ENCODE measurements at places on chromosomes 5 and 9.

DNA sequence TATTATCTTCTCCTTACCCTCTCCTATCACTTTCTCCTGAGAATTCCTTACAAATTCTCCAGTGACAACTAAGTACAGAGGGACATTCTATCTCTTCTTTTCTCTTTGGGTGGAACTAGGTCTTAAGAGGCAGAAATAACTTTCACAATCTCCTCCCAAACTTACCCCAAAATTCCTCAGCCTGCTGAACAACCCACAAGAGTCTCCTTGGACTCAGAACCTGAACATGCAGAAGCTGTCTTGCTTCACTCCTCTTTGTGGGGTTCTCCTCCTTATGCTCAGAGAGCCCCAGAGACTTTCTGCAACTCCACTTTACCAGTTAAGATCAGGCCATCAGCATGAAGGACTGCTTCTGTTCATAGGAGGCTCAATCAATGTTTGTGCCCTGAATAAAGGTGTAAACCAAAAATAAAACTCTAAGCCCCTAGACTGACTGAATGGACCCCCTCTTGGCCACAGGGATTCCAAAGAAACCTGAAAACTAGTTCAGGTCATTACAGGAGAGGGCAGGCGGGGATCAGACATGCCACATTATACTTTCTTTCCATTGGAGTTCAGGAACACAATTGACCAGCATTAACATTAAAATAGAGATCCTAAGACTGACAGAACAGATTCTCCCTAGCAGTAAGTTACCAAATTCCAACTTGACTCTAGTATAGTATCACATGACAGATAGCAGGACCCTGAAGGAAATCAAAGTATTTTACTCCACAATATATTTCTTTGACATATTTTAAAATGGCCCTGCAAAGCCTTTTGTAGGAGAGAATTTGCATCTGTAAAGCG lies 179.7 kb upstream of the FBXL17 start:
- H3K27ac ChIP-seq, result no peak overlapping the region
- H3K36me3 ChIP-seq, result no peaks in the 10 kb centered on the region
- no peaks in the 10 kb centered on the region for H3K27me3 ChIP-seq
- no peaks in the 10 kb centered on the region for H3K4me1 ChIP-seq
- H3K4me3 ChIP-seq, result no peak overlapping the region

DNA sequence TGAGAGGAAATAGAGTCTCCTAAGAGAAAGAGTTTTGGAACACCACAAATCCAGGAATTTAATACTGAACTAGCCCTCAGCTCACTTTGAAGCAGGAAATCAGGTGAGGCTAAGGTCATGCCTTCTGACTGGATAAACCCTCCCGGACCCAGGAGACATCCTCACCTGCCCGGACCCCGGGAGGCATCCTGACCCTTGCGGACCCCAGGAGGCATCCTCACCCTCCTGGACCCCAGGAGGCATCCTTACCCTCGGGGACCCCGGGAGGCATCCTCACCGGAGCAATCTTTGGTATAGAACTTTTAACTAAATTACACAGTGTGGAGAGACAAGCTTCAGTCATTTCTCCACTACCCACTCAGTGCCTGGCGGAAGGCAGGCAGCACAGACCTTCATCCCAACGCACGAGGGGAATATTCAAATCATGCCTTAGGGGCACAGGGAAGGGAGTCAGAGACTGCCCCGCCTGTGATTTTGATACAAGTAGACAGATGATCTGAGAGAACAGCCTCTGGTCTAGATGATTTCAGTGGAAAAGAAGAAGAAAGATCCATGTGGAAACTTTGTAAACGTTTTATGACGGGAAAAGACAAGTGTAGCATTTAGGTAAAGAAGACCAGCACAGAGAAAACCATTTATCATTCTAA lies 21.3 kb downstream of the STXBP1 start:
- peak overlapping the region; percentile 0 for H3K27ac ChIP-seq
- H3K27me3 ChIP-seq, result no peaks in the 10 kb centered on the region
- H3K36me3 ChIP-seq, result no peaks in the 10 kb centered on the region
- no peak for DNase-seq

DNA sequence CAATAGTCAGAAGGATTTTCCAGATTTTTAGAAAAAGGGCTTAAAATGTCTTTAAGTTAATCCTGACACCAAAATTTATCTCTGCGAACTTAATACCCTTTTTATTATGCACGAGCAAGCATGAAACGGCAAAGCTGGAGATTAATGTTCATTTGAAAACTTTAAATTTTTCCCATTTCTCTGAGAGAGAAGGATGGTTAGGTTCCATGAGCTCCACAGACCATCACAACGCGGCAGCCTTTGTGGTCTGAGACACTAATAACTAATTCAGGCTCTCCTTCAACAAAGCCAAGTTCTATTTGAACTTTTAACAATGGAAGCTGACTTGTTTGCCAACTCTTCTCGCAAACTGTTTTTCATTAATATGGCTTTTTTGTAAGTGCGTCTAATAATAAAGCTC lies 94.7 kb downstream of the MYO10 start:
- H3K4me3 ChIP-seq, result no peak overlapping the region
- no peak overlapping the region for H3K27ac ChIP-seq
- H3K4me1 ChIP-seq, result no peaks in the 10 kb centered on the region
- H3K27me3 ChIP-seq, result no peaks in the 10 kb centered on the region
- no peaks in the 10 kb centered on the region for H3K36me3 ChIP-seq

- no peaks in the 10 kb centered on the region for H3K27me3 ChIP-seq
- H3K27ac ChIP-seq, result no peak overlapping the region
- DNase-seq, result peak; percentile 42
- no peak overlapping the region for H3K4me3 ChIP-seq
- H3K36me3 ChIP-seq, result no peaks in the 10 kb centered on the region
Observed at GRCh38 chr9:33778700-33779351, 16.5 kb upstream of the PRSS3 start.

- no peak overlapping the region for H3K4me3 ChIP-seq
- no peaks in the 10 kb centered on the region for H3K27me3 ChIP-seq
- H3K27ac ChIP-seq, result no peak overlapping the region
- DNase-seq, result no peak
- no peaks in the 10 kb centered on the region for H3K4me1 ChIP-seq
Observed at GRCh38 chr5:92553326-92553725, 1027.7 kb downstream of the NR2F1-AS1 start.

DNA sequence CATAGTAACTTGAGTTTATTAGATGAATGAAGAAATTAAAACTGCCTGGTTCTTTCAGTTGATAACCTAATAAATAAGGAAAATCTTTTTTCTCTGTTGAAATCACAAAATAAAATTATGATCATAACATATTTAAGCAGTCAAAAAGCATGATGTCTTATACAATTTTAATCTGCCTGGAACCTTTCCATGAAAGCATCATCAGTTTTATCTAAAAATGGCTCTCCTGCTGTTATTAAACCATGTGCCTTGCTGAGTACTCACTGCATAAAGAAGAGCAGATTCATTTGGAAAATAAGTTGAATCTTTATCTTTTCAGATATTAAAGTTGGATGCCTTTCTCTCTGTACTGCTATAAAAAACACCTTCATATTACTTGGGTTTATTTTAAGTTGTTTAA lies 148.8 kb downstream of the SLC24A2 start:
- H3K27me3 ChIP-seq, result no peaks in the 10 kb centered on the region
- H3K4me1 ChIP-seq, result no peaks in the 10 kb centered on the region
- no peaks in the 10 kb centered on the region for H3K36me3 ChIP-seq
- H3K4me3 ChIP-seq, result no peak overlapping the region
- H3K27ac ChIP-seq, result no peak overlapping the region

DNA sequence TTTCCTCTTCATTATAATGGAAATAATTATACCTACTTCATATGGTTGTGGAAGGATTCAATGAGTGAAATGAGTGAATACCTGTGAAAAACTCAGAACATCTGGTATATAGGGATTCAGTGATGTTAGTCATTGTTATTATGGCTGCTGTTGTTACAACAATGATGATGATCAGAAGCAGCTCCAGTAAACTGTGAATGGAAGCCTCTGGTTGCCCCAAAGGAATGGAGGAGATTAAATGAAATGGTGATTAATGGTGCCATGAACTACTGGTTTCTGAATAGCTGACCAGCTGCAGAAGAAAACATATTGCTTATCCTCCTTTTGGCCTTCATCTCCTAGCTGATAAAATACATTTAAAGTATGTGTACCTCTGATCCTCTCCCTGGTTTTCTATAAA lies 372.0 kb downstream of the ARHGEF28 start:
- H3K36me3 ChIP-seq, result peaks cover 2% of the 10 kb centered on the region
- no peak overlapping the region for H3K27ac ChIP-seq
- peaks cover 2% of the 10 kb centered on the region for H3K4me1 ChIP-seq
- no peak overlapping the region for H3K4me3 ChIP-seq

DNA sequence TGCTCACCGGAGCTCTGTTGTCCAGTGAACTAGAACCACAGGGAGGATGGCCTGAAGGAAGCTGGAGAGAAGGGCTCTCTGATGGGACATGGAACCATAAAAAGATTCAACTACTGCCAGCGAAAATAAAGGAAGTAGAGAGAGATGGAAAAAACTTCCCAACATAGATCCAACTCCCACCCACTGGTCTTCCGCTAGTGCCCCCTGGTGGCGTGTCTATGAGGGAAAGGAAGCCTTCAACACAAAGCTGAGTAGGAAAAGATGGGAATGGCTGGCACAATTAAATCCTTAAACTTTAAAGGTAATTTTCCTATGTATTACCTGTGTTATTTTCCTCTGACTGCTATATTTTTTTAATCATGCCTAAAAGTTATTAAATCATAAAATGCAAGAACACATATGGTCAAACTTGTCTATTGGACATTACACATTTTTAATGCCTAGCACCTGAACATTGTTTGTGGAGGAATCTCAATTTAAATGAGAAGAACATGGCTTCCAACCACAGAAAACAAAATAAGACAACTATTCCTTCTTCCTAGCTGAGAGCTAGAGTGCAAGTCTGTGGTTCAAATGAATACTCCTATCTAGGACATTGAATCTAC lies 51.5 kb downstream of the CEP120 start:
- H3K27me3 ChIP-seq, result no peaks in the 10 kb centered on the region
- no peak overlapping the region for H3K27ac ChIP-seq
- no peaks in the 10 kb centered on the region for H3K4me1 ChIP-seq
- peak; percentile 16 for DNase-seq
- H3K36me3 ChIP-seq, result peaks cover 12% of the 10 kb centered on the region
- no peak overlapping the region for H3K4me3 ChIP-seq

DNA sequence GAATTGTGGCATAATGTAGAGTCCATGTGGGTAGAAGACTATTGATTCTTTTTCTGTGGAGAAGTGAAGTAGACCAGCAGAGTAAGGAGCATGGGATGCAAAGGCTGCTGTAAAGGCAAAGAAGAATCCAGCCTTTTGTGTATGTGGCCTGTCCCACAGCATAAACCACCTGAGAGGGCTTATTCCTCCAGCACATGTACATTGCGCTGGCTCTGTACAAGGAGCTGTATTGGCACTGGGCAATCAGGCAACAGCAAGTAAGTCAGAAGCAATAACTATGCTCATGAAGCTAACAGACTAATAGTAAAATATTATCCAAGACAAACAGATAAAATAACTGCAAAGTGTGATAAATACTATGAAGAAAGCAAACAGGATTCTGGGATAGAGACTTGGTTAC lies 86.2 kb downstream of the LURAP1L start:
- no peaks in the 10 kb centered on the region for H3K4me1 ChIP-seq
- no peak overlapping the region for H3K27ac ChIP-seq
- no peaks in the 10 kb centered on the region for H3K27me3 ChIP-seq
- no peak overlapping the region for H3K4me3 ChIP-seq

- DNase-seq, result no peak
- peaks cover 60% of the 10 kb centered on the region for H3K27me3 ChIP-seq
Observed at GRCh38 chr9:133278161-133279114, 3.4 kb upstream of the ABO start.

GRCh38 chr9:122051351-122052321 lies 41.5 kb downstream of the TTLL11 start:
- no peak for DNase-seq
- no peaks in the 10 kb centered on the region for H3K27me3 ChIP-seq
- no peak overlapping the region for H3K27ac ChIP-seq
- H3K36me3 ChIP-seq, result peaks cover 2% of the 10 kb centered on the region
- no peaks in the 10 kb centered on the region for H3K4me1 ChIP-seq

DNA sequence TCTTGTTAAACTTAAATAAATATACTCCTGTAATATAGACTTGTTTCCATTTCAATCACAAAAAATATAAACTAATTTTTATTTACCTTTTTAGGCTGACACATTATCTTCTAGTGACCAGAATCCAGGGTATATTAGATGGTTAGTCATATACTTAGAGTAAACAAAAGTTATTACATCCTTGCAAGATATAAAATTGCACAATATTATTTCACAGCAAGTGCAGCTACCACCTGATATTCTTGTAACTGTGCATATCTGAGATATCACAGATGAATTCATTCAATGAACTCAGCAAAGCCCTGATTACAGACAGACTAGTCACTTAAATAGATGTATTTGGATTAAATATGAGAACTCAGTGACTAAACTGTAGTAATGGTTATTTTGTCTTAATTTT lies 25.6 kb upstream of the ARRDC3 start:
- H3K27ac ChIP-seq, result no peak overlapping the region
- DNase-seq, result no peak
- H3K4me1 ChIP-seq, result no peaks in the 10 kb centered on the region
- no peaks in the 10 kb centered on the region for H3K27me3 ChIP-seq

- peaks cover 16% of the 10 kb centered on the region for H3K4me1 ChIP-seq
- H3K27me3 ChIP-seq, result peaks cover 3% of the 10 kb centered on the region
- H3K4me3 ChIP-seq, result no peak overlapping the region
- no peaks in the 10 kb centered on the region for H3K36me3 ChIP-seq
- peak overlapping the region; percentile 65 for H3K27ac ChIP-seq
Observed at GRCh38 chr5:180380856-180381255, 27.7 kb upstream of the GFPT2 start.

- DNase-seq, result no peak
- no peak overlapping the region for H3K27ac ChIP-seq
- no peaks in the 10 kb centered on the region for H3K27me3 ChIP-seq
- peaks cover 16% of the 10 kb centered on the region for H3K4me1 ChIP-seq
- no peak overlapping the region for H3K4me3 ChIP-seq
- H3K36me3 ChIP-seq, result peaks cover 51% of the 10 kb centered on the region
Observed at GRCh38 chr9:137785704-137786161, 91.8 kb upstream of the CACNA1B start.

DNA sequence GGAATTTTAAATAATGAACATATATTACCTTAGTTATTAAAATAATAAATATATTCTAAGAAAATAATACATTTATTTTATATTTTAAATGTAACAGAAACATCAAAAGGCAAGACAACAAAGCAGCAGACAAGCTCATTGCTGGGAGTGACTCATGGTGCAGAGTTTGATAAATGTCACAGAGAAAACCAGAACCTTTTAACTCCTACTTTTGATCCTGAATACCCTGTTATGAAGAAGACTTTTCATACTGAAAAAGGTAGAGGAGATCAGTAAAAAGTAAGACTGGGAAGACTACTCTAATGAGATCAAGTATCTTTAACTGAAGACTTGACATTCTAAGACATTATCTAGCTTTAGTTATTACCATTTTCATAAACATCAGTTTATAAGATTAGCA lies 99.0 kb upstream of the GNA14 start:
- H3K27me3 ChIP-seq, result no peaks in the 10 kb centered on the region
- DNase-seq, result no peak
- H3K4me3 ChIP-seq, result no peak overlapping the region
- H3K4me1 ChIP-seq, result peaks cover 4% of the 10 kb centered on the region

GRCh38 chr9:127877566-127877998 lies at the start of gene AK1:
Gene AK1 (minus strand): TSS chr9:127877675. CDS start chr9:127874617, 3,058 bp downstream.
- H3K27ac ChIP-seq, result peak within 1 kb of the TSS; percentile 92
- H3K36me3 ChIP-seq, result peaks cover 14% of the 10 kb centered on the region
- peak; percentile 84 for DNase-seq

All from muscle of leg (tissue), 16 donors.